ENCODE measurements at places on chromosomes 12 and 14.

- DNase-seq = no peak
These were observed 98.6 kb upstream of the FKBP4 start for GRCh38 chr12:2696136-2696535.

GRCh38 chr14:59461891-59462290, 3.3 kb downstream of the GPR135 start:
- DNase-seq = no peak

- no peak for DNase-seq
These were observed 16.9 kb downstream of the BRF1 start for GRCh38 chr14:105283899-105284298.

DNA sequence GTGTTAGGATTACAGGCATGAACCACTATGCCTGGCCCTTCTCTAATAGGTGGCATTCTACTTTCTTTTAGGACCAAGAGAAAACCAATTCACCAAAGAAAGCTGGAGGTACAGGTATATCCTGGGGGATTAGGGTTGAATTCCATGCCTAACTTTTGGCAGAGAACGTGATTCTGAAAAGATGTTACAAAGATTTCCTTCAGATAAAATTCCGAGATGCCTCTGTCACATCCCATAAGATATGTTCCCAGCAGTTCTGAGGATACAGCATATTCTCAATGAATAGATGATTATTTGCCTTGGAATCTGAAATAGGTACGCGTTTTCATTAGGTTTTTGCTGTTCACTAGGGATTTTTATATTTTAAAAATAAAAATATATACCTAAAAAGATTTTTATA, 111.9 kb upstream of the KRAS start:
- DNase-seq = no peak

- no peak for DNase-seq
These were observed 51.4 kb upstream of the ANO2 start for GRCh38 chr12:5996459-5996858.

DNA sequence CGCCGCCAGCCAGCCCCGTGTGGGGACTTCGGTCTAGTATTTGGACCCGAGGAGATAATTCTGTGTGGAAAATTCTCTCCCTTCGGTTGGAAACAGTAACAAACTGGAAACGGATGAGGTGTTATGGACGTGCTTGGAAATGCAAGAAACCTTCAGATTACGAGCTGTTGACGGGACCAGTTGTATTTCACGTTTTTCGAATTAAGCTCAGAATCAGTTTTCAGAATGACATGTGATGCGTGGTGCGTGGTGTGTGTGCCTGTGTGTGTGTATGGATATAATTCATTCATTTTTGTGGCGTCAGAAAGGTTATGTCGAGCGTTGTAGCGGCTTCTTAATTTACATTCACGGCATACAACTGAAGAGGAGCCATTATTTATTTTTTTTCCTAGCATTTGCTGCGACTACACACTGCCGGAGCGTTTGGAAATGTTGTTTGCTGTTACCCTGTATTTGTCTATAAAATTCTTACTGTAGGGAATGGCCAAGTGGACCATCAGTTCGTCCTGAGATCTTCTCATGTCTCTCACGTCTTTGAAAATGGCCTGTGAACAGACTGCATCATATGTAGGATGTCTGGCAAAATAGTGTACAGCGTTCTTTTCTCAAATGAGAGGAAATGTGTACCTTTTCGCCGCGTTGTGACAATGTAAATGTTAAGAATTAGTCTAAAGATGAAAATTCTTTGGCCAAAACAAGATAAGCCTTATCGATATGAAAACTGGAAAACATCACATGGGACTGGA, 1.3 kb downstream of the TRAF3 start:
- no peak for DNase-seq

- DNase-seq = no peak
These were observed 89.7 kb downstream of the ASCL4 start for GRCh38 chr12:107864235-107864634.

GRCh38 chr12:65740873-65741600, 83.2 kb upstream of the HMGA2 start:
- DNase-seq = peak; percentile 87

DNA sequence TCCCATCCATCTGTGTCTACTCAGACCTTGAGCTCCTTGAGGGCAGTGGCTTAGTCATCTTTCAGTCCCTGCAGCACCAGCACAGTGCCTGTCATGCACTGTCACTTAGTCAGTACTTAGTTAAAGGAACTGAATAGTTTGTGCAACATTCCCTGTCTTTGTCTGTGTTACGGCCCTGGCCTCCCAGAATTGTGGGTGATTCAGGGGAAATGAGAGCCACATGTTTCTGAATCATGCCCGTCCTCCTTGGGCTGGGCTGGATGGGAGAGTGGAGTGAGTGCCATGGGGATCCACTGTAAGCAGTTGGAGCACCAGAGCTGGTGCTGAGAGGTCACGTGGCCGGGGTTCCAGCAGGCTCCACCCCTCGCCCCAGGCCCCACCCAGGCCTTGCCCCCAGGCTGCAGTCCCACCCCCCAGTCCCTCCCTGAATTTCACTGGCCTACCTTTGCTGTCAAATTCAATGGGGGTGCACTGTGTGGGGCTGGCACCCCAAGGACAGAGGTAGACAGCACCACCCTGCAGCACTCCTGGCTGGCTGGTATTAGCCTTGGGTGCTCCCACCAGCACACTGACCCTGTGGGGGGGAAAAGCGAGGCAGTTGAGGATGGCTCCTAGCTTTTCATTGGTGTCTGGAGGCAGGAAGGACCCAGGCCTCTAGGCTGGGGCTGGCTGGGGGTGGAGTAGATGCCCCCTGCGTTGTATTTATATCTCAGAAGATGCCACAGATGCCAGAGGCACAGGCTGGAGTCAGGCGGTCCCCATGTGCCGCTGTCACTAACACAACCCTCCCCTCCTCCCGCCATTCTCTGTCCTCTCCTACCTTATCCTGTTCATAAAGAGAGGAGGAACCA, 7.5 kb downstream of the ITGA5 start:
- DNase-seq = peak; percentile 45

GRCh38 chr12:132617135-132617701, 1.4 kb upstream of the P2RX2 start:
- DNase-seq = no peak

DNA sequence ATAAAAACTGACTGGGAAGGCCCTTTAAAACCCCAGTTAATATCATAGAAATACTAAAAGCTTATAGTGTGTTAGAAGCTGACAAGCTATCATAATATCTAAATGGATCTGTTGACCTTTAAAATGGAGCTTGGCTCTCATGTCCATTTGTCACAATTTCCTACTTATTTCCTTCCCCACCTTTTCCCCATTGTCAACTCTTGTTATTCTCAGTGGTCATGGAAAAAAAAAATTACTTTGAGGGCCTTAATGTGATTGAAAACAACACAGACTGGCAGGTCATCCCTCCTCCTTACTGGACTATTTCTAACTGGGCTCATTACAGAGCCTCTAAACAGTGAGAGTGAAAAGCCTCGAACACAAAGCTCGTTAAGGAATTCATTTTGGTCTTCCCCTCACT, 13.7 kb upstream of the WNK1 start:
- DNase-seq = no peak

DNA sequence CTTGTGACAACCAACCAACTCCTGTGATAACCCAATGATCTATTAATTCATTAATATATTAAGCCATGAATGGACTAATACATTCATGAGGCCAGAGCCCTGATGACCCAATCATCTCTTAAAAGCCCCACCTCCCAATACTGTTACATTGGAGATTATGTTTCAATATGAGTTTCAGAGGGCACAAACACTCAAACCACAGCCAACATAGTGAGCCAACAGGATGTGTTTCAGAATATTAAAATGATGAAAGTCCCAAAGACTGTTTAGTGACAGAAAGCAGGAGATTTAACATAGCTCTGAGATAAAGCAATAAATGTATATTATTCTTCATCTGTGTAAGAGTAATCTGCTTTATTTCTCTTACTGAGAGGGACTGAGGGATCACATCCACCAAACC, 71.7 kb downstream of the PTPRO start:
- no peak for DNase-seq

DNA sequence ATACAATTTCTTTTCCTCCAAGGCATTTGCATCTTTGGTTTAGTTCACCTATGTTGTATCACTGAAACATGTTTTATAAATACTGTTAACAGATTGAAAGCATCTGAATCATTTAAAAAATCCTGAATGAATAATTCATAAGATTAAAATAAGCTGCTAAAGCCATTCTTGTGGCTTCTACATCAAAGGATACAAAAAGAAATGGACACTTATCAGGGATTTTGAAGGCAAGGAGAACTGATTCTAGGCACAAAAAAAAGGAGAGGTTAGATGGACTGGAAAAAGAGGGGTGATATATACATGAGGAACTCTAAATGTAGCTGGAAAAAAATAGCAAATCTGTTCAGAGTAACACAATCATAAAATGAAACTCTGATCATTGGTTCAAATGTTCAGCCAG, 5.8 kb upstream of the OVCH1 start:
- no peak for DNase-seq

GRCh38 chr14:92495027-92495426, 18.6 kb upstream of the RIN3 start:
- DNase-seq = no peak

GRCh38 chr14:31505411-31505810, 17.6 kb upstream of the GPR33 start:
- no peak for DNase-seq

- DNase-seq = no peak
These were observed 419.7 kb upstream of the PRICKLE1 start for GRCh38 chr12:43008953-43009845.

DNA sequence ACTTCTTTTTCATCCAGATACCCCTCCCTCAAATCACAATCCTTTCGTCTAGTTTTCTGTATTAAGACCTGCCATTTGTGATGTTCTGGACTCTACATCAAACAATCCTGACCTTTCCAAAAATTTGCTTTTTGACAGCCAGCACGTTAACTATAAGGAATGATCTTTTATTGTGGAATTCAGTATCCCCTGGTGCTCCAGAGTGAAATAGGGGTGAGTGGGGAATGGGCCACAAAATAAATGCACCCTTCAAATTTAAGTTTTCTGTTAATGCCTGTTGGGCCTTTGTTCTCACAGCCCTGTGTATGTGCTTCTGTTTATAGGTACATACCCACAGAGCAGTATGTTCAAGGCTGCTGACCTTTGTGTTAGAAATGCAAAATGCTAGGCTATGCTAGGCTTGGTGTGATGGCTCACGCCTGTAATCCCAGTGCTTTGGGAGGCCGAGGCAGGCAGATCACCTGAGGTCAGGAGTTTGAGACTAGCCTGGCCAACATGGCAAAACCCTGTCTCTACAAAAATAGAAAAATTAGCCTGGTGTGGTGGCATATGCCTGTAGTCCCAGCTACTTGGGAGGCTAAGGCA, 12.0 kb downstream of the PNN start:
- DNase-seq = no peak

GRCh38 chr14:77045238-77046162, 17.0 kb upstream of the IRF2BPL start:
- DNase-seq = no peak

DNA sequence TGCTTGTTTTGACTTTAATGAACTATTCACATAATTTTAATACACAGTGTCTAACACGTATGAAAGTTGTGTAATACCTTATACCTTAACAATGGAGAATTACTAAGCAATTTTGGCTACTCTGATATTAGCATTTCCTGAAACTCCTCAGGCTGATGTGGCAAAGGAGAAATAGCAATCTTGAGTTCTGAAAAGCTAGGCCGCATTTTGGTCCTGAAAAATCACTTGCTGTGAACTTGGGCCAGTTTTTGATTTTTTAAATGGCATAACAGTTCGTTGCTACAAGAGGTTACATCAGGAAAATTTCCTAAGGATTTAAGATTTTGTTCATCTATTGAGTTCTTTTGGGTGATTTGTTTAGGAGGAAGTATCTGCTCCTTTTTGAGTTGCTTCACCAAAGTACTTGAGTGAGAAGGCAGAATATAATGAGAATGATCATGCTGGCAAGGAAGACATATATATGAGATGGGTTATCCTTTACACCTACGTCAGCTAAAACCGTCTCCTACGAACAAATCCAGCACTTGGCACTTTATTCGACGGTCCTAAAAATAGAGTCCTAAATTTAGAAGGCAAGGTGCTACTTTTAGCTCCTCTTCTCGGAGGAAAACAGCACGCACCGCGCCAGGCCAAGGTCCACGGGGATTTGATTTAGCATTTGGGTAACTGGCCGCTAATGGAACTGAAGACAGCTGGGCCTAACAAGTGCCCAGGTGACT, 32.2 kb downstream of the MIA2 start:
- DNase-seq = no peak

DNA sequence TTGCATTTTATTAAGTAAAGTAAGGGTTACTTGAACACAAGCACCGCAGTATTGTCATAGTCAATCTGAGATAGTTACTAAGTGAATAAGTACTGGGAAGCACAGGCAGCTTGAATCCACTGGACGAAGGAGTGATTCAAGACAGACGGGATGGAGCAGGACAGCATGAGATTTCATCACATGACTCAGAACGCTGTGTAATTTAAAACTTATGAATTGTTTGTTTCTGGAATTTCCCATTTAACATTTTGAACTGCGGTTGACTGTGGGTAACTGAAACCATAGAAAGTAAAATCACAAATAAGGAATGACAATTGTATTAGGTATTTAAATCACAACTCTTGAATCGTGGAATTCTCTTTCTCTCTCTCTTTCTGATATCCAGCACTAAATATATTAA, 1630.4 kb upstream of the SEL1L start:
- DNase-seq = no peak

DNA sequence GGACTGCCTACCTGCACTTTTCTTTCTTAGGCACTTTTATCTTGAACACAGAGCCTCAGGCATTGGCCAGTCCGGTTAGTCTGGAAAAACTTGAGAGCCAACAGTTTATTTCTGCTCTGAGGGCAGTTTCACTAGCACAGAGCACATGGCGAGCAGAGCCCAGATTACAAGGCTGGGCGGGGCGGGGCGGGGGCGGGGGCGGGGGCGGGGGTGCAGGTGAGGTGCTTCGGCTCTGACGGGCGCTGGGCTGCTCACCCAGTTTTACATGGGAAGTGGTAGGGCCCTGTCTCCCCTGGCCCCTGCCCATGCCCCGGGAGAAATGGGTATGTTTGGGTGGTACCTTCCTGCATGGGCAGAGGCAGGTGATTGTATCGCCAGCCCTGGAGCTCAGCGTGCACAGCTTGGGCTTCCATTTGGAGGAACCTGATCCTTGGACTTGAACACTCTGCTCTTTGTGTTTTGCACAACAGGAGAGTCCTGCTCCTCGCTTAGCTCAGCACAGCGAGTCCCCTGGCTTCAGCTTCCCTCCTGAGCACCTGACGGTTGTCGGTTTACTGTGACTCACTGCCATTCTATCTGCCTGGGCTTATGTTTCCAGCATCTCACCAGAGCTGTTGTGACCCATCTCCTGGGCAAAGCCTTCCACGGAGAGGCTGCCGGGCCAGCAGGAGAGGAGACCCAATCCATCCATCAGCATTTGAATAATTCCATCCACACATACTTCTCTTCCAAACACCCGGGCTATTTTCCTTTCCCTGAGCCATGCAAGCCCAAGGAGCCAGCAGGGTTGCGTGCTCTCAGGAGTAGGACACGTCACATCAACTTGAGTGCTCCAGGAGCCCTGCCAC, 108.5 kb downstream of the ARF6 start:
- DNase-seq = peak; percentile 79

DNA sequence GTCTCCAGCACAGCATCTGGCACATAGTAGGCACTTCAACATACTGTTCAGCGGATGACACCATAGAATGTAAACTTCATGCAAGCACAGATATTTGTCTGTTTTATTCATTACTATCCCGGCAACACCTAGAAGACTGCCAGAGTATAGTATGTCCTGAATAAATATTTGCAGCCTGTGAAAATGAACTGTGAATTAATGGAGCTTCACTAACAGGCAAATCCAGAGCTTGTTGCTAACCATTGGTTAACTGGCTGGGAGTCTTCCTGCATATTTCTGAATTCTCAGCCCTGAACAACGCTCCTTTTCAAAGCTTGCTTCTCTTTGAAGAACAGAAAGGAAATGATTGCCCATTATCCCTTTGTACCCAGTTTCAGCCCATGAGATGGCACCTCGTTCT, 243.3 kb upstream of the CRY1 start:
- DNase-seq = no peak

All from activated naive CD8-positive, alpha-beta T cell treated with anti-CD3 and anti-CD28 coated beads for 36 hours (primary cell).